ENCODE measurements at places on chromosomes 16 and 17.

- DNase-seq: no peak
These were observed 119.4 kb downstream of the MGAT5B start for GRCh38 chr17:76987486-76988093.

- DNase-seq: no peak
These were observed 20.6 kb downstream of the SLC12A3 start for GRCh38 chr16:56885446-56886162.

DNA sequence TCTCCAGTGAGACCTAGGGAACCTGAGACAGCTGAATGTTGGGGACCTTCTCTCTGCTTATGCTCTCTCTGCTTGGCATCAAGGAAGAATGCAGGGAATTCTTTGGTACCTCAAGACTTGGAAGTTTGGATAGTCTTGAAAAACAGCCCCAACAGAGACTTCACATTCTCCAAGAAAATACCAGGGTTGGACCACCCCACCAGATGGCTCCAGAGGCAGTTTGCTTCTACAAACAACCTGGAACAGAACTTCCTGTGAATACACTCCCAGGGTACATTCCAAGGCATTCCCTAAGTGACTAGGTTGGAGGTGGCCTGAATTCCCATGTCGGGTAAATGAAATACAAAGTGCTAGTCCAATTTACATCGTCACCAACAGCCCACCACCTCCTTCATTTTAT, 314.4 kb downstream of the PMP22 start:
- DNase-seq: no peak

DNA sequence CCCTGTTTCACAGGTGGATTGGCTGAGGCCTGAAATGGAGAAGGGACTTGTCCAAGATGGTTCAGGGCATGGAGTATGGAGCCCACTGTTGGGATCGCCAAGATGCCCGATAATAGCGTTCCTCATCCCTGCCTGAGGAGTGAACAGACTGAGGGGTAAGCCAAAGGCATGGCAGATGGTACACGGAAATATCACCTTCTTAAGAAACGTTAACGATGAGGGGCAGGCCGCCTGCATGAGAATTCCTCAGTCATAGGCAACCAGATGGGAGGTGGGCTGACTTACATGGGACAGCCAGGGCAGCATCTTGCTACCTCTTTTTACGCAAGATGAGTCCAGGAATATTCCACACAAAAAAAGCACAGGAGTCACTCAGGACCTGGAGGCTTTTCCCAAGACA, 188.1 kb downstream of the CCDC182 start:
- no peak for DNase-seq

- no peak for DNase-seq
These were observed 7.4 kb downstream of the ELMO3 start for GRCh38 chr16:67206129-67206837.

DNA sequence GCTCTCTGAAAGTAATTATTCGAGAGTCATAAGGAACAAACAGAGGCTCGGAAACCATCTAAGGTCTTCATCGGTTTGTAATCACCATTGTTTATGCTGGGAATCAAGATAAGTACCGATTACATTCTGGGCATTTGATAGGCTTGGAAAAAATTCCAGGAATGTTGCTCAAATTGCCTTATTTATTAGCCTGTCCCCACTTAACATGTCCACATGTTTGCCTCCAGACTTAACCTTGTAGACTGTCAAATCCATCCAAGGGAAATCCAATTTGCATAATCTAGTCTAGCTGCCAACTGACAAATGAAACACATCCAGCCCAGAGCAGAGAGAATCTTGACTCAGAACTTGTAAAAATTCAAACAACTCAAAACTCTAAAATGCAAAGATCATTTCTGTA, 51.3 kb upstream of the TMC5 start:
- DNase-seq: no peak

- peak; percentile 79 for DNase-seq
These were observed at the start of gene FOXC2 for GRCh38 chr16:86566601-86566965. Gene FOXC2, plus strand, starts transcription at chr16:86566829. Its CDS starts 507 bp downstream, at chr16:86567336.

DNA sequence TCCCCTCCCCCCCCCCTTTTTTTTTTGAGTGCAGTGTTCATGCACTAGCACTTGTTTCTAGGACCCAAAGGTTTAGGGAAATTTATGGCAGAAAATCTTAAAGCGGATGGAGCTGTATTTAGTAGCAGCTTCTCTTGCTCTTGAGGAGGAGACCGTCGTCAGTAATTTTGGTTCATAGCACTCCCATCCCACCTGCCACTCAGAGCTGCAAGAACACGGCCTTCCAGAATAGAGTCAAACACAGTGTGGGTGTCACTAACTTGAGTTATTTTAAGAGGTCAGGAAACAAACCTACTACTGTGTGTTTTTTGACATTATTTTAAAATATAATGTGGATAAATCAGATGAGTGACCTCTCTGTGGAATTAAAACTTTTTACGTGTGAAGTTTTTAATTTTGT, 37.3 kb downstream of the SEC14L1 start:
- DNase-seq: no peak

GRCh38 chr17:81652906-81653771, 3.2 kb downstream of the PDE6G start:
- DNase-seq: no peak

DNA sequence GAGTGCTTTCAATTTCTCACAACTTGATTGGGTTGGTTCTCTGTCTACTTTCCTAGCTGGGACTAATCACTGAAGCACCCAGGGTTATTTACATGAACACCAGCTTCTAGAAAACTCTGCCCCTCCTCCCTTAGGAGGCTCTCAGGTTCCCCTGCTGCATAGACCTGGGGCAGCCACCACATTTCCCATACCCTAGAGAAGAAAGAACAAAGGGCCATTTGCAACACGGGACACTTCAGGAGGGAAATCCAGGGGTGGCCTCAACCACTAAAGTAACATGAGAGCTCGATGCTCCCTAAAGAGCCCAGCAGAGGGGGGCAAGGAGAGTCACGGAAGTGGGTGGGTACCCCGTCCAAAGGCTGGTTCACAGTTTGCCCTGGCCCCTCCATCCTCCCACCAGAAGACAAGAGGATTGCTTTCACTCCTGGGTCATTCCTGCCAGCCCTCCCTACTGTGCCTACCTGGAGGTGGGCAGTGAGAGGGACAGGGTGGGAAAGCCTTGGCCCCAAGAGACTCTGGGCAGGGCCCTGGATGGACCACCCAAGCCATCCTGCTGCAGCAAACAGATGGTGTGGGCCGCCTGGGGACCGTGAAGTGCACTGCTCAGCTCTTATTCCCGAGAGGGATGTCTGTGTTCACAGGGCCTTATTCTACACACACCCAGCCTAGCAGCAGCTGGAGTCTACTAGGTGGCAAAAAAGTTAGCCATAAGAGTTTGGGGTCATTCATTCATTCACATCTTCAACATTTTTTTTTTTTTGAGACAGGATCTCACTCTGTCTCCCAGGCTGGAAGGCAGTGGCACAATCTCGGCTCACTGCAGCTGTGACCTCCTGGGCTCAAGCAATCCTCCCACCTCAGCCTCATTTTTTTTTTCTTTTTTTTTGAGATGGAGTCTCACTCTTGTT, 392.1 kb downstream of the SOX9 start:
- no peak for DNase-seq

- no peak for DNase-seq
These were observed 13.2 kb downstream of the GABARAPL2 start for GRCh38 chr16:75579281-75579834.

GRCh38 chr16:27318392-27319256, 4.8 kb downstream of the IL4R start:
- peak; percentile 84 for DNase-seq

GRCh38 chr17:54919425-54919824, 18.8 kb downstream of the TOM1L1 start:
- no peak for DNase-seq
